ENCODE measurements at places on chromosomes 11 and 22. TPM values are rescaled to one million over a fixed set of nuclear protein-coding genes. Genes with fewer than 3 reads are reported as not detected.

C11orf71 gene
- polyA plus RNA-seq: 12.1 TPM

- DNase-seq: peak; percentile 27
Observed at GRCh38 chr11:2530855-2531200, 86.0 kb downstream of the KCNQ1 start.

GRCh38 chr11:110797453-110797852 lies 85.2 kb upstream of the ARHGAP20 start:
- peak; percentile 60 for DNase-seq

DNA sequence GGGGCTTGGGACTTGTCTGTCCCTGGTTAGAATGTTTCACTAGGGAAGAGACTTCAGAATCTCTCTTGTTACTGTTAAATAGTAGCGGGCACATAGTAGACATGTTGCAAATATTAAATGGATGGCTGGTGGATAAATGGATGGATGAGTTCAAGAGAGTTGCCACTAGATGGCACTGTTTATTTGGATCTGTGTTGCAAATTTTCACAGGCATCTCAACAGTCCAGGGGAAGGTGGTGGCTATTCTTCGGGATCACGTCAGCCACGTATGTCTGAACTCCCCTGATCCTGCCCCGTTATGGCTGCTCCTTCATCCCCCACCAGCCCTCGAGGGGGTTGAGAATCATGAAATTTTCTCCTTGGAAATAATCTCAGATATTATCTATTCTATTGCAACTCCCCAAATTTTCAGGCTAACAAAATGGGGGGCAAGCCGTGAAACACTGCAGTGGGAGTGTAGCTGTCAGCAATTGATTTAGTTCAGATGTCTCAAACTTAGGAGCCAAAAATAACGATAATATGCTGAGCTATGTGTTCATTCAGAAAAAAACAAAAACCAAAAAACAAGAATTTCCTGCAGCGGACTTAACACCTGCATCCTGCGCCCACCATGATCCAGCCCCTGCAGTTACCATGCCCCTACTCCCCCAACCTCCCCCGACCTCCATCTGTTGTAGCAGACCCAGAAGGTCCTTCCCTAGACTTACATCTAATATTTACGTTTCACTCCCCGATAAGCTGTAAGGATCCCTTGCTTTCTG lies 29.1 kb upstream of the BIRC3 start:
- peak; percentile 84 for DNase-seq

DNA sequence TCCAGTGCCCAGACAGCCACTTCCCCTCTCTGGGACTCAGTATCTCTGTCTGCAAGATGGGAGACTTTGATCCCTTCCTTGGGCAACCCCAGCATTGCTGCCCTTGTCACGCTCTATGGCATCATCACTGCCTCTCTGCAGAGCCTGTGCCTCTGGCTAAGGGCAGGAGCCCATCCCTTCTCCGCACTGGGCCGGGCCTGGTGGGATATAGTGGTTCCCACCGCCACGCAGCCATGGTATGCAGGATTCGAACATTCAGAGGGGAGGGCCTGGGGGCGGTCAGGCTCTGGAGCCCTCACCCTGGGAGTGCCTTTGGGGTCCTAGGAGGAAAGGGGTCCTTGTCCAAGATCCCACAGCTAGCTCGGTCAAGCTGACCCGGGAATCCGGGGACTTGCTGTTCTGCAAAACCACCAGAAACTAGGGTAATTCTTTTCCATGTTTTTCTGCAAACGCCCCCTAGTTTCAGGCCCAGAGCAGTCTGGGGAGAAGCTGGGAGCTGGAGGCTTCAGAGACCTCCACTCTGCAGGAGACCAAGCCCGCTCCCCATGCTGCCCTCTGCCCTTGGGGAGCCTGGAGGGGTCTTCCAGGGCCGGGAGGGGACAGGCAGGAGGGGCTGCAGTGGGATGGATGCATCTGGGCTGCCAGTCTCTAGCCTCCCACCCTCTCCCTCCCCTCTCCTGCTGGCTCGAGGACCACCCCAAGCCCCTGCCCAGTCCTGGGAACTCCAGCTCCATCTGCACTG lies 24.4 kb upstream of the CBX7 start:
- no peak for DNase-seq

- DNase-seq: no peak
Observed at GRCh38 chr11:34284811-34285481, 72.9 kb downstream of the ABTB2 start.

PRR14L gene
- 10.8 TPM for polyA plus RNA-seq

- no peak for DNase-seq
Observed at GRCh38 chr11:77522215-77522614, 48.3 kb upstream of the PAK1 start.

DNA sequence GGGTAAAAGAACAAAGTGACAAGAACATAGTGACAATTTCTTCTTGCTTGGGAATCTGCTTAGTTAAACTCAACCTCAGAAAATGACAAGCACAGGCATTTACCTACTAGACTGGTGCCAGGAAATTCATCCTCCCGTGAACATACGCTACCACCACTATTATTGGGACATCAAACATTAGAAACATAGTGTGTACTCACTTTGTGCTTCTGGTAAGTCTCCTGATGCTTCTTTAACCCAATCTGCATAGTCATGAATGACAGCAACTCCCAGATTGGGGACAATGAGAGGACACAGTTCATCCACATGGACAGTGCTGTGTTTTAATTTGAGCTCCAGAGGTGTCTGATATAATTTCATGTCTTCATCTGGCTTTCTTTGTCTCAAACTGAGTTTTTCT lies 29.2 kb upstream of the CHRNA10 start:
- DNase-seq: no peak

GRCh38 chr11:101441747-101442146 lies 142.1 kb downstream of the TRPC6 start:
- no peak for DNase-seq

SYT12 gene
- not detected for polyA plus RNA-seq

DNA sequence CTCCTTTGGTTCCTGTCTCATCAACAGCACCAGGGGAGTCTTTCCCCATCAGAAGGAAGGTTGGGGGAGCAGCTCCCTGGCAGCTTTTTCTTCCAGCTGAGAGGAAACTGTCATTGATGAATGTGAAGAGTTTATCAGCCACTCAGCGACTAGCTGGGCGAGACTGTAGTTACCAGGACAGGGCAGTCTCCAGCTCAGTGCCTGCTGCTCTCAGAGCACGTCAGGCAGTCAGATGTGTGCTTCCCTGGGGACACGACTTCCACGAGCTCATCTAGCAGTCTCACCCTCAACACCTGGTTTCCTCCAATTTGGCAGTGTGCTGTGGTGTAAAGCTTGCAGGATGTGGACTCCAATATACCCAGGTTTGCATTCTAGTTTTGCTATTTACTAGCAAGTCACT lies 12.5 kb upstream of the C1QTNF4 start:
- DNase-seq: no peak

MS4A14 gene
- 5.4 TPM for polyA plus RNA-seq

GRCh38 chr22:42484506-42484905 lies 35.1 kb downstream of the RRP7A start:
- DNase-seq: no peak

DNA sequence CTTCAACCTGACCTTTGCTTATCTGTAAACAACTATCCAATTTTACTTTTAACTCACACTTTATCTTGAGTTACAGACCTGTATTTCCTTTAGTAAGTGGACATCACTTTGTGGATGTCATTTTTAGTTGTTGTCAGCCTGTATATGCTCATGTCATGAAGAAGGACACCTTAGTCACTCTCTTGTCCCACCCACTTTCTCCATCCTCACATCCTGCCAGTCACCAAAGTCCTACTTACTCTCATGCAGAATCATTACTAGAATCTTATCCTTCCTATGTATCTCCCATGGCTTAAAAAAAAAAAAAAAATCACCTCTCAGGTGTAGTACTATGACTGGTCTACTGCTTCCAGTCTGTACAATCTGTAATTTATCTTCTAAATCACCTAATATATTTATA lies 43.3 kb downstream of the SESN3 start:
- DNase-seq: no peak

C22orf31 gene
- polyA plus RNA-seq: not detected

- no peak for DNase-seq
Observed at GRCh38 chr11:135043434-135043833, 631.4 kb upstream of the B3GAT1 start.

MEI1 gene
- 64.8 TPM for polyA plus RNA-seq

DNA sequence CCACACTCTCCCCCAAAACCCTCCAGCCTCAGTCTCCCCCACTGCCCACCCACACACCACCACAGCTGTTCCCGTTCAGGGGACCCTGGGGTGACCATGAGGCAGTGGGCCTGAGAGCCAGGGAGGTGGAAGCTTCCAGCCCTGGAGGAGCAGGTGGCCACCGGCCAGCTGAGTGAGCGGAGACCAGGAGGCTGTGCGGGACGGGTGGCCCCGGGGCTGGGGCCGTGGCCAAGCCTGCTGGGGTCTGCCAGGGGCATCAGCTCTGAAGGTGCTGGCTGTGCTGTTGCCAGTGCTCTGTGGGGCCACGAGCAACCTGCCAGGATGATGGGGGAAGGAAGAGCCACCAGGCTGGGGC lies 26.0 kb downstream of the OSBPL5 start:
- DNase-seq: no peak

- DNase-seq: no peak
Observed at GRCh38 chr11:15568440-15568839, 453.7 kb downstream of the INSC start.

- no peak for DNase-seq
Observed at GRCh38 chr11:108538022-108538424, 39.8 kb upstream of the POGLUT3 start.

GRCh38 chr11:20671856-20672546 lies 2.6 kb downstream of the NELL1 start:
- DNase-seq: no peak

- no peak for DNase-seq
Observed at GRCh38 chr11:56172256-56172830, 4.1 kb upstream of the OR5J2 start.

DNA sequence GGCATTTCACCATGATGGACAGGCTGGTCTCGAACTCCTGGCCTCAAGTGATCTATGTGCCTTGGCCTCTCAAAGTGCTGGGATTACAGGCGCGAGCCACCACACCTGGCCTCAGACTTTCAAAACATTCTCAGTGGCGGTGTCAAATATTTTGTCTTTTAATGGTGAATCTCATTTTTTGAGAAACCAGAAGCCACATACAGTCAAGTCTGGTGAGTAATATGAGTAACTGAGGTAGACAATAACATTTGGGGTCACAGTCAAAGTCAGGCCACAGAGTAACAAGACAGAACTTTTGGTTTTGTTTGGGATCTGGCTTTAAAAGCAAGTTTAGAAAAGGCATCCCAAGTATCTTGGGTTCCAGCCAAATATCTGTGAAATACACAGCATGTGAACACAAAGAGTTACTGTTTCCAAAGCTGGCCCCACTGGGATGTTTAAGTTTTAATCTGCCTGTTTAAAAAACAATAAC lies 5.6 kb upstream of the TMA7B start:
- DNase-seq: no peak

DNA sequence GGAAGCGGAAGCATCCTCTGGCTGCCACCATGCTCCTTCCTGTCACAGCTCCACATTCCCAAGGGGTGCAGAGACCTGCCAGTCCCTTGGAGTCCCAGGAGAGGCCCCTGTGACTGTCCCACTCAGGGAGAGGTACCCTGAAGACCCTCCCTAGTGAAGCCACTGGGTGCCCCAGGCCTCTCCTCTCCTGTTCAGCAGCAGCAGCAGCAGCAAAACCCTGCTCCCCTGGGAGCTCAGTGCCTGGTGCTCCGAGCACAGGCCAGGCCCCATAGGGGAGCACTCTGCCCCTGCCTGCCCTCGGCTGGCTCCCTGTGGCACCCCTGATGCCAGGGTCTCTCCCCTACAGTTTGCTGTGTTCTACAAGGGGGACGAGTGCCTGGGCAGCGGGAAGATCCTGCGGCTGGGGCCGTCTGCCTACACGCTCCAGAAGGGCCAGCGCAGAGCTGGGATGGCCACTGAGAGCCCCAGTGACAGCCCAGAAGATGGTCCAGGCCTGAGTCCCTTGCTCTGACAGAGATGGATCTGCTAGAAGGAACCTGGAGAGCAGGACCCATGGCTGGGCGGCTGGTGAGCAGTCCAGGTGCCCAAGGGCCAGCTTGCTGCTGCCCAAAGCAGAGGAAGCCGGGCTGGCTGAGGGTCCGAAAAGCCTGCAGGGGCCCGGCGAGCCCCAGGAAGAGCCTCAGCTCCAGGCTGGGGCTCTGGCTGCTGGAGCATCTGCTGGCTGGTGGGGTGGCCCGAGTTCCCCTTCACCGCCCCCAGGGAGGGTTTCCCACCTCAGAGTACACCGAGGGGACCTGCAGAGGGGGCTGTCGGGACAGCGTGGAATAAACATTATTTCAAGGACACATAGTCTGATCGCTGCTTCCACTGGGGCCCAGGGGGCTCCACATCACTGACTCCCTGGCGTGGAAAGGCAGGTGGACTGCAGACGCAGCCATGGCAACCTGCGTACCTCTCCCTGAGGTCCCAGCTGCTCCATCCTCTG lies 21.3 kb downstream of the TRMU start:
- no peak for DNase-seq

ARHGEF17 gene
- polyA plus RNA-seq: 0.01 TPM

DNA sequence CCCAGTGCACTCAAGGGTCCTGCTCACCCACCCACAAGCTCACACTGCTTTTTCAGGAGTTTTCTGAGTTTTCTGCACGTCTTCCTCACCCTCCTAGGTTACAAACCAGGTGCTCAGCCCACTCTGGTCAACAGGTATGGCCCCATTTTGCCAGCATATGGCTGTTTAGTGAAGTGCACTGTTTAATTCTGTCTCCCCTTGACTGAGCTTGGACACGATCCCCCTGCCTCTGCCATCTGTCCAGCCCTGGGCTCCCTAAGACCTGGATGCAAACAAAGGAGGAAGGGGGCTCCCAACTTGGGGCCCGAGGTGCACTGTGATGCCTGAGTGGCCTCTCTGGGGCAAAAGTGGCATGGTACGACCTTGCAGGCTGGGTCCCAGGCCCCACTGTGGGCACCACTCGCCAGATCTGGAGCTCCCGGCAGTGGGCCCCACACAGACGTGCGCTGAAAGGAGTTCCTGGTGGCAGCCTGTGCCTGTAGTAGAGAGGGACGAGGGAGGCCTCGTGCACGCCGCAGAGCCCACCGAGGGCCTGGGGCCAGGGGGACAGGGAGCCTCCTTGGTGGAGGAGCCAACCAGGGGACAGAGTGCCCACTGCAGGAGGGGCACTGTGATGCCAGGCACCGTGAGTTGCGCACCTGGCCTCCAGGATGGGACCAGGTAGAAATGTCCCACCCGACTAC lies 37.3 kb upstream of the COMT start:
- DNase-seq: no peak

- no peak for DNase-seq
Observed at GRCh38 chr22:36413022-36413775, 25.4 kb upstream of the MYH9 start.

MUC15 gene
- polyA plus RNA-seq: not detected

POTEH gene
- polyA plus RNA-seq: not detected

NXPE1 gene
- polyA plus RNA-seq: not detected

All from B cell (primary cell).